ENCODE measurements at places on chromosomes 12 and 14.
A peak's percentile ranks its signal among the peaks of the same experiment; 100 is the strongest.

DNA sequence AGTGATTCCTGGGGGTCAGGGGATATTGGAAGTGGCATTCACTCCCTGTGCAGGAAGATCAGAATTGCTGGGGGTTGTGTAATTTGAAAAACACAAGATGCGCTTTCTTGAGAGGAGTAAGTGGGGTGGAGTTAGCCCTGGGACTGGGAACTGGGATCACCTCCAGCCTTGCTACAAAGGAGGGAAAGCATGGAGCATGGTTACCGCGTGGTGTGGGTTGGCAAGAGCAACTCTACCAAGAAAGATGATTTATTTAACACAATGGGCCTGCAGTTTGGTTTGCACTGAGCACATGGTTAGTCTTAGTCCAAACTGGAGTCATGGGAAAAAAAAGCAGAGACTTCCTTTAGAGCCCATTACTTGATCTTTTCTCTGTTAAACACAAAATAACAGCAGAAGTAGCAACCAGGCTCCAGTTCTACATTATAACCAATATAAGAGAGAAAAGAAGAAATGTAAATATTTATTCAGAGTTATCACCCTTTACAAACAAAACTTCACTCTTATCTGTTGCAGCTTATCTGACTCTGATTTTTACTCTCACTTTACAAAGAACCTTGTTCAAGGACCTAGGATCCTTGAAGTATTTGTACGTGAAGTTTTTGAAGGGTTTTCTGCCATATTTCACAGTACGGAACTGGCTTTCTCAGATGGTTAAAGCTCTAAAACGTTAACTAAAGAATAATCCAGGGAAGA lies 2.1 kb upstream of the NIN start:
- no peak for DNase-seq

- no peak for DNase-seq
These were observed 221.5 kb downstream of the PDZRN4 start for GRCh38 chr12:41409628-41410027.

DNA sequence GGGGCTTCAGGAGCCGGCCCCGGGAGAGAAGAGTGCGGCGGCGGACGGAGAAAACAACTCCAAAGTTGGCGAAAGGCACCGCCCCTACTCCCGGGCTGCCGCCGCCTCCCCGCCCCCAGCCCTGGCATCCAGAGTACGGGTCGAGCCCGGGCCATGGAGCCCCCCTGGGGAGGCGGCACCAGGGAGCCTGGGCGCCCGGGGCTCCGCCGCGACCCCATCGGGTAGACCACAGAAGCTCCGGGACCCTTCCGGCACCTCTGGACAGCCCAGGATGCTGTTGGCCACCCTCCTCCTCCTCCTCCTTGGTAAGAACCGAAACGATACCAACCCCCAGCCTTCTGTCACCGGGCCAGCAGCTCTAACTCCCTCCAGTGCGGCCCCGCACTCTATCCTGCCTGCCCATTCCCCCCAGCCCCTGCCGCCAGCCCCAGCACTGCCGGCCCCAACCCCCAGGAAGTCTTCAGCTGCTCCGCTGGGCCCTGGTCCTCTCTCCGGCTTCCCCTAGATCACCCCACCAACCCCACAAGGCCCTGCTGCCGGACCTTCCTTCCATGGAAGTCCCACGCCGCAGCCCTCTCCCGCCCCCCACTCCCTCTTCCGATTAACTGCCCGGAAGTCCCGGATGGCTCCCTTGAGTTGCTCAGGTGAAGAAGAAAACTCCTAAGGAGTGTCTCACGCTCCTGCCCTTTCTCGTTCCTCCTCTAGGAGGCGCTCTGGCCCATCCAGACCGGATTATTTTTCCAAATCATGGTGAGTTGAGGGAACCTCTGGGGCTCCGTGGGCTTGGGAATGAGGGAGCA lies 693 bp downstream of the LRP10 start:
- peak; percentile 70 for DNase-seq

- DNase-seq = no peak
These were observed 316.3 kb downstream of the SLC6A15 start for GRCh38 chr12:84596266-84596665.

GRCh38 chr12:76014007-76014406 lies 17.6 kb downstream of the PHLDA1 start:
- DNase-seq = no peak

- DNase-seq = no peak
These were observed 3.9 kb downstream of the PLD4 start for GRCh38 chr14:104928391-104929133.

- DNase-seq = no peak
These were observed 948.2 kb downstream of the BCL11B start for GRCh38 chr14:98323836-98324235.

- DNase-seq = no peak
These were observed 139.6 kb upstream of the EGLN3 start for GRCh38 chr14:34090451-34090850.

DNA sequence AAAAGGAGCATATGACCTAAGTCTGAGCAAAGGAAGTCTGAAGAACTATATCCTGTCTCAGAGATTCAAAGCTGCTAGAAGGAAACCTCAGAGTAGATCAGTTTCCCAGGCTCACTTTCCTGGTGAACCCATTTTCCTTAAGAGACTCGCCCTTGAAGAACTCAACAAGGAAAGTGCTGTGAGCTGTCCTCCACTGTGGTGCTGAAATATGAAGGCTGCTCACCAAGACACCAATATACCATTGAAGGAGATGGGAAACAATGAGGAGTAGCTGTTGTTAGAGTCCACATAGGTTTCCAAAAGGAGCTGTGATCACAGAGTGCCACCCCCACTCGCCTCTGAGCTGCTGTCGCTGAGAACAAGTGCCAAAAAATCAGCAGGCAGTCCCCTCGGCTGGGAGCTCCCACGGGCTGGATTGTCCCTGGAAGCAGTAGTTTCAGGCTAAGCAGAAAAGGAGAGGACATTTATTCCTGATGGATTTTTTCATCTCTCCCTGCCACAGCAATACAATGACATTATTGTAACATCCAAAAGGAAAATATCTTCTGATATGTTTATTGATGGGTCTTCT lies 282.1 kb downstream of the RPS29 start:
- DNase-seq = no peak

DNA sequence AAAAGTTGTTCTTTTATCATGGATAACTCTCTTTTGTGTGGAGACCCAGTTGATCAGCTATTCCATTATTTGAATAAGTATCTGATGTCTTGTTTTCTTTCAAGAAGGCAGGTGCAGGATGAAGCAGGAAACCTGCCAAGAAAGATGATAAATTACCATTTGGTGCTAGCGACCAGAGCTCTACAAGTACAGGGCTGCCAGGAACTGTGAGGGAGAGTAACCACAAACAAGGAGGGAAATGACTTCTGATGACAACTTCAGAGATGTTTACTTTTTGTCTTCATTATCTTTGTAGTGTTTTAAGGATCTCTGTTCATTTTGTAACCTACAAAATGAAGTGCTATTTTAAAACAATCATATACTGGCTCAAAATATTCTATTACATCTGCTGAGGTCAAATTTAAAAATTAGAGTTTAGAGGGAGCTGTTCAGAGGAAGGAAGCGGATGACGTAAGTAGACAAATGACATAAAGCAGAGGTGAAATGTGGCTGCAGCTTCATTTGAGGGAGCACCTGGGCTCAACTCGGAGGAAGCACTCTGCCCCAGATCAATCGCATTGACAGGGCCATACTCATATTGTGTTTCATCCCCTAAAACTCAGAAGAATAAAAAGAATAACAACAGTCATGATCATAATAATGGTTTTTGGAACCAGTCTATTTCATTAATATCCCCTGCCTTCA lies 226.8 kb downstream of the C12orf42 start:
- no peak for DNase-seq

DNA sequence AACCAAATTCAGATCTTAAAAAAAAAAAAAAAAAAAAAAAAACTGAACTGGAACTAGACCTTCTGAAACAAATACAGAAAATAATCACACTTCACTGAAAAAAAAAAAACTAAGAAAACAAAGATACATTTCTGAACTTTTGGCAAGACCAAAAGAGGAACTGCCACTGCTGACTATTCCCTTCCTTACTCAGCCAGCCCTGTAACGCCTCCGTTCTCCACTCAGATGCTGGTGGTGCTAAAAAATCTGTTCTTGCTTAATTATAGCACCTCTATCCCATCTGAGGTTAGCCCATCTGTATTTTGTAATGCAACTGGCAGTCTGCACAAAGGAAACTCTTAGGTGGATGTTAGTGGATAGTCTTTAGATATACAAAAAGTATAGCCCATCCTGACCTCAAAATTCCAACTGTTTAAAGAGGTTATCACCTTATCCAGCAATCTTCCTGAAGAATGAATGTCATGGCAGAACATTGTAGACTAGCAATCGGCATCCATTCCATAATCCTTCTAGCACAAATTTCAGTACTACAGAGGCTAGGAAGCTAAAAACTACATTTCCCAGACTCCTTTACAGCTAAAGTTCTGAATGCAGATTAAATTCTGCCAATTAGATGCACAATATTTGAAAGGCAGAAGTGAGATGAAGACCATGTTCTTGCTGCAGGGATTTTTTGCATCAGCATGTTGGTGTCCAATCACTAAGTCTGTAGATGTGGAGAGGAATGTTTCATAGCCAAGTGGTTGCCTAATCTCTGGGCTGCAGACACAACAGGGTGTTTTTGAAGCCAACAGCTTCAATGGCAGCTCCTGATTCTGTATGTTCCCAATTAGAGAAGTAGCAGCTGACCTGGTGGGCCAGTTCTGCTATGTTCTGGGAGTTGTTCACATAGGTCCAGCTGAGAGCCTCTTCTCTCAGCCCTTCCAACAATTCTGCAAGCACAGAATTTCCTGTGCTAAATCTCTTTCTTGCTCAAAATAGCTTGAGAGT lies 5.7 kb downstream of the MAP3K9 start:
- no peak for DNase-seq

DNA sequence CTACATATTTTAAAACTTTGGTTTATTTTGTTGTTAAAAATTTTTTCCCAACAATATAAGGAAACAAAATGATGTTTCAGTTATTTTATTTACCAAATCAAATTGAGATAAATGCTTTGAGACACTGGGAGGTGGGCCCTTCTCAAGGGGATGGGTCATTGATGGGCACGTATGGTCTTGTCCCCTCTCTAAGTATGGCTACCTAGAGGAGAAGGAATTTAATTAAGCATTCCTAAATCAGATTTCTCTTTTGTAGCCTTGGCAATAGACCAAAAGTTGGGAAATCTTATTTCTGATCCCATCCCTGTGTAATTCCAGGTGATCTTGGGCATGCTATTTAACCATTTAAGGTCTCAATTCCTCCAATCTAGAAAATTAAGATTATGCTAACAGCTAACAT lies 79.0 kb downstream of the SCN8A start:
- DNase-seq = no peak

GRCh38 chr12:113880988-113881962 lies 84.8 kb downstream of the RBM19 start:
- DNase-seq = no peak

DNA sequence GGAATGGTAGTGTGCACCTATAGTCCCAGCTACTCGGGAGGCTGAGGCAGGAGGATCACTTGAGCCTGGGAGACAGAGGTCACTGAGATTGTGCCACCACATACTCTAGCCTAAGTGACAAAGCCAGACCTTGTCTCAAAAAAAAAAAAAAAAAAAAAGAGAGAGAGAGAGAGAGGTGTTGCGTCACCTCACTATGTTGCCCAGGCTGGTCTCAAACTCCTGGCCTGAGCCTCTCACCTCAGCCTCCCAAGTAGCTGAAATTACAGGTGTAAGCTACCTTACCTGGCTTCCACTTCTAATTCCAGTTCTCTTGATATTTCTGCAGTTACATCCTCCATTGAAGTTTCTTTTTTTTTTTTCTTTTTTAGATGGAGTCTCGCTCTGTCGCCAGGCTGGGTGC lies 94.3 kb downstream of the PRICKLE1 start:
- no peak for DNase-seq

GRCh38 chr12:113838896-113839295 lies 127.2 kb downstream of the RBM19 start:
- no peak for DNase-seq

- DNase-seq = no peak
These were observed 6.3 kb upstream of the ATG14 start for GRCh38 chr14:55417955-55418354.

DNA sequence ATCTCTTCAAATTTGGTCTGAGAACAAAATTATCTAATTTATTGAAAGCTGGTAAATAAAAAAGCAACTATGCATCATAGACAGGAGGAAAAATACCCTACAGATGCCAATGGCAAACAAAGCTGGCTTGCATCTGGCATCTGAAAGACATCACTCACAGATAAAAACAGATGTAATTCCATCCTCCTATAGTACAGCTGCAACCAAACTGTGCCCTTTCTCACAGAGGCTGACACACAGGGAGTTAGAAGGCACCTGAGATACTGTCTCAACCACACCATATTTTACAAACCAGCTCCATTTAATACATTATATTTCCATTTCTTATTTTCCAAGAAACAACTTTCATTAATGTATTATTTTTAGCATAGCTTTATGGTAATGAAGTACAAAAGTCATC lies 39.4 kb downstream of the DUSP16 start:
- no peak for DNase-seq

DNA sequence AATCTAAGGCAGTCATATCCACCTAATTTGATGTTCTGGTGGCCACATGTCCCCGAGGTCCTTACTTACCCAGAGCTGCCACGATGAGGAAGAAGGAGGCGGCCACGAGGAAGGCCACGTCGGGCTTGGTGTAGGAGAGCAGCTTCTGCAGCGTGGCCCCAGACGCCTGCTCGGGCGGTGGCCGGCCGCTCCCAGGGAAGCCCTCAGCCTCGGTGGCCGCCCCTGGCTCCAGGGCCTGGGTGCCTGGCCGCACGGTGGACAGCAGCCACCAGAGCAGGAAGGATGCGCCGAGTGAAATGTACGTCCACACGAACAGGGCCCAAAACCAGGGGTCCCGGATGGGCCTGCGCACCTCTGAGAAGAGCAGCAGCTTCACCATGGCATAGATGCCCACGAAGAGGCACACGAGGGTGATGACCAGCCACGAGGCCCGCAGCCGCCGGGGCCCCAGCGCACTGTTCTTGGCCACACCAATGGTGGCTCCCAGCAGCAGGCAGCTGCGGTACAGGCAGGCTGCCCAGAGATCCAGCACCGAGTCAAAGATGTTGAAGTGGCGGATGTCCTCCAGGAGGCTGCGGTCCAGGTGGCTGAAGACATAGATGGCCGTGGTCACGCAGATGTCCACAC lies 6.6 kb downstream of the ABCB9 start:
- no peak for DNase-seq

GRCh38 chr14:88987516-88987915 lies 163.1 kb downstream of the TTC8 start:
- DNase-seq = no peak
